H4 (cell line): ENCODE measurements at places on chromosomes 7 and 10. TPM values are rescaled to one million over a fixed set of nuclear protein-coding genes. Genes with fewer than 3 reads are reported as not detected.

Gene SFRP5
- total RNA-seq: not detected in 2 replicates

DNA sequence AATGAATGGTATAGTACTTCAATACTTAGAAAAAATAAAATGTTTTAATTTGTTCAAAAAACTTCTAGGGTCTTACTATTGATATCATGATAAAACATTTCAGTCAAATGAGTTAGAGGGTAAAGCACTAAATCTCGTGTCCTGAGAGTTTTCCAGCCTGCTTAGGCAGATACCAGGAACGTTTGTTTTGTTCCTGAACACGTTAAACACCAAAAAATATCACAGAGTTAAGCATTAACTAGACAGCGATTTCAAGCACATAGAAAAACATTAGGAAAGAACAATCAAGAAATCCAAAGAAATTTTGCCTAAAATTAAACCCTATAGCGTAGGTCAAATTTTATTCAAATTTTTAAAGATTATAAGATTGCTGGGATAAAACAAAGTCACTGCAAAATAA lies 204.6 kb upstream of the AGR3 start:
- no peak for DNase-seq

DNA sequence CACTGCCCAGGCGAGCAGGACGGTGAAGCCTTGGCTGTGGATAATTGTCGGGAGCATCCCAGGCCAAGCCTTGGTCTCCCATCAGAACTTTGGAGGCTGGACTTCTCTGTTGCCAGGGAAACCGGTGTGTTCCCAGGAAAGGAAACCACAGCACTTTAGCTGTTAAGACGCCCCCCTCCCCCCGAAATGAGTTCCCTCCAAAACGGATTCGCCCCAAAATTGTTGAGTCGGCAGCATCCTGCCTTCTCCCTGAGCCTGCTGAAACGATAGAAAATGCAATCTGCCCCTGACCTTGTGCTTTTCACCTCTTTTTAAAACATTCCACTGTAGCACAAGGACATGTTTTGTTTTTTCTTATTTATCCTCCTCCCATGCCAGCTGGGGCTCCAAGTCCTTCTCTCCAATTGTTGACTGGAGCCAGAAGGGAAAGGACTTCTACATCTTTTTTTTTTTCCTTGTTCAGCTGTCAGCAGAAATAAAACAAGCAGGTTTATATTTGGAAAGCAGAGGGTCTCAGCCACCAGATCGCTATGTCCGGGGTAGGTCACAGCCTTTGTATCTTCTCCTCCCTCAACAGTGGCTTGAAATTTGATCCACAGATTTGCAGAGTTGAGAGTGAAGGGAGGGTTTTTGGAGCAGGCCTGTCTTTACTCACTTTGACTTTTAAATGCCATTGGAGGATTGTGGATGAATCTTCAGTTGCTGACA lies 116.5 kb downstream of the ZMIZ1 start:
- DNase-seq: no peak

Gene HABP2
- not detected in 2 replicates for total RNA-seq

Gene LRWD1
- total RNA-seq: 30.6 and 42.1 TPM in 2 replicates

GRCh38 chr10:82880776-82881290 lies 1005.8 kb downstream of the NRG3 start:
- no peak for DNase-seq

Gene CCDC136
- 5.0 and 5.2 TPM in 2 replicates for total RNA-seq

GRCh38 chr7:70923181-70923845 lies 208.6 kb upstream of the GALNT17 start:
- DNase-seq: peak; percentile 48

- no peak for DNase-seq
Observed at GRCh38 chr7:24966802-24967201, 13.2 kb downstream of the OSBPL3 start.

DNA sequence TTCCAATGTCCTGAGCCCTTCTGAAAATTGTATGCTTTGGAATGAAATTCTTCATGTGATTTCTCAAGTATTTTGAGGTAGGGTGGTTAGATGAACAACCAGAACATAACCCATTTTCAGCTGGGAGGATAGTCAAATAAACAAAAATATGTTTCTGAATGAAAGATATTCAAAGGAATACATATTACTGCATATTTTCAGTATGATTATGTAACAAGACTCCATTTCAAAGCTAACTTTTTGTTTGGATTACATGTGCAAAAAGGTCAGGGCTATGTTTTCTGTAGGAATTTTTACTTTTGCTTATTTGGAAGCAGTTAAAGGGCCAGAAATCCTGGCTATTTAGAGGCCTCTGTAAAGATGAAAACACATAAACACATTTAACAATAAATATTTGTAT lies 27.7 kb downstream of the CDK6 start:
- no peak for DNase-seq

DNA sequence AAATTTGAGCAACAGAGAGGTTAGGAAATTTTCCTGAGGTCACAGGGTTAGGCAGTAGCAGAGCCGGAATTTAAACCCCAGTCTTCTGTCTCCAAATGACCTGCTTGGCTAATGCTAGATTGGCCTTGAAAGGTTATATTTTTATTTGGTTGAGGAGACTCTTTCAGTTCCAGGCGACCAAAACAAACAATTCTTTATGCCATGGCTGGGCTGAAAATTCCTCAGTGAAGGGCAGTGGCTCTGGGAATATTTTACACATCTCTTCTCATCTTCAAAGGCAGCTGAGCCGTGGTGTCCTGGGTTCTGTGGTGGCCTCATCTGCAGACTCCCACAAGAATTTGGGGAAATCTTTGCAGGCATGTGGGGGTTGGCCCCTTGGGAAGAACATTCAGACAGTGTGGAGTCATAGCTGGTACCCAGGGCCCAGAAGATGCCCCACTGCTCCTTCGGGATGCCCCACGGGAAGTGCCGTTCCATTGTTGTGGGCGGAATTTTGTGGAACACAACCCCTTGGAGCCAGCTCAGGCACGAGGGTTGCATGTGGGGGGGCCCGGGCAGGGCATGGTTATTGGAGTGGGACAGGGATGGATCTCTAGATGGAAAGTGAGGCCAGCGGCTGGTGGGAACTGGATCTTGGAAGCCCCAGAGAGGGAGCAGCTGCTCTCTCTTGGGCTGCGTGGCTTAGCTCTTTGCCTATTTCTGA lies 33.2 kb downstream of the RPS24 start:
- DNase-seq: no peak

Gene LBX1
- not detected in 2 replicates for total RNA-seq

GRCh38 chr10:122544493-122544892 lies 16.1 kb upstream of the DMBT1 start:
- no peak for DNase-seq

Gene DMBT1
- total RNA-seq: 0.10 TPM in 1 of 2 replicates, not detected in the other

Gene IFIT2
- total RNA-seq: 3.9 and 4.0 TPM in 2 replicates

GRCh38 chr7:158050441-158050977 lies 537.1 kb downstream of the PTPRN2 start:
- DNase-seq: no peak

Gene SEMA3E
- 8.0 and 9.4 TPM in 2 replicates for total RNA-seq

DNA sequence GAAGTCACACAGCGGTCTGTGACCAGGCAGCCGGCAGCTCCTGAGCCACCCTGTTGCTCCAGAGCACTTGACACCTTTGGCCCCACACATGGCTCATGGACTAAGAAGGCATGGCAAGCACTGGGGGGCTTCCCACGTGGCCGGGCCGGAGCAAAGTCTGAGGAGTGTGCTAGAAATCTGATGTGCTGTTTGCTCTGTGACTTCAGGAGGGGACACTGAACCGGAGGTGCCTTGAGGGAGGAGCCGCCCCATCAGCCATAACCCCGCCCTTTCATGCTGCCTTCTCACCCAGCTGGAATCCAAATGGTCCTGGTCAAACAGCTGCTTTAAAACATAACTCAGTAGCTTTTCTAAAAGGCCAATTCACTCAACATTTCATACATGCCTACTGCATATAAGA lies 33.5 kb downstream of the PROSER2 start:
- DNase-seq: no peak

Gene GPR15LG
- total RNA-seq: not detected in 2 replicates

Gene TNS3
- 143 and 147 TPM in 2 replicates for total RNA-seq

Gene ICA1
- 2.6 and 6.4 TPM in 2 replicates for total RNA-seq

Gene VPS37D
- total RNA-seq: 3.7 and 6.3 TPM in 2 replicates

Gene SNX10
- total RNA-seq: 28.3 and 38.2 TPM in 2 replicates

Gene ERVW-1
- total RNA-seq: not detected in 2 replicates

- DNase-seq: no peak
Observed at GRCh38 chr10:89053555-89053954, 63.0 kb downstream of the FAS start.

GRCh38 chr7:89385411-89385810 lies 589.9 kb upstream of the TEX47 start:
- no peak for DNase-seq
